NCI-H2081 (cell line): ENCODE measurements at places on chromosomes 5 and 9.

- no peak for DNase-seq
Measured at GRCh38 chr5:115686738-115687074, 60.9 kb upstream of the TMED7 start.

DNA sequence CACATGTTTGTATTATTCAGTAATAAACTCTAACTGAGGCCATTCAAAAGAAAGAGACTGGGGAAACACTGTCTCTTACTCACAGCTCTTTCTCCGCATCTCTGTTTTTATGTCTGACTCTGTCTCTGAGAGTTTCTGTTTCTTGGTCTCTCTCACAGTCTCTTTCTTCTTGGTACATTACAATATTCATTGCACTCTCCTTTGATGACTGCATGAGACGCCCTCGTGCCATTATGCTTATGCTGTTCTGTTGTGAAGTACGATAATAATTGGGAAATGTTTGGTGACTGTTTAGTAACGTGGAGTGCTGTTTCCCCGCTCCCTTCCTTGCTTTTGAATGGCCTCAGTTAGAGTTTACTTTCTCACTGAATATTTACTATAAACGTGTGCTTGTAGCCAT is 25.3 kb upstream of the TLX3 start:
- DNase-seq, result no peak

DNA sequence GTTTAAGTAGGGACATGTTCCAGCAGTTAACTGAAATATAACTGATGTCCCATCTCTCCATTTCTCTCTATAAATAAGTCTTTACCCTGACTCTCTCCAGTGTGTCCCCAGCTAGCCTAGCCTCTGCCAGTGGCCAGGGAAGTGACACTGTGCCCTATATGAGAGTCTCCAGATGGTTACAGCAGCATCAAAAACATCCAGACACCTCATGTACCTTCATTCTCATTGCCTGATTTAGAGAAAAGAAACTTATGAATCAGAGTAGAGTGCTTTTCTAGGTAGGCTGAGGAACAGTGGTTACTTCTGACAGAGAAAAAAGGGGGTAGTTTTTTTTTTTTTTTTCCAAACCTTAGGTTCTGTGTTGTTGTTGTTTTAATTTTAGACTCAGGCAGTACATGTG is 148.5 kb downstream of the GNAQ start:
- no peak for DNase-seq

- no peak for DNase-seq
Measured at GRCh38 chr9:117678871-117679270, 25.3 kb upstream of the TLR4 start.

- DNase-seq, result no peak
Measured at GRCh38 chr5:14917719-14918118, 46.1 kb upstream of the ANKH start.

- no peak for DNase-seq
Measured at GRCh38 chr9:87441251-87441650, 56.4 kb upstream of the DAPK1 start.

DNA sequence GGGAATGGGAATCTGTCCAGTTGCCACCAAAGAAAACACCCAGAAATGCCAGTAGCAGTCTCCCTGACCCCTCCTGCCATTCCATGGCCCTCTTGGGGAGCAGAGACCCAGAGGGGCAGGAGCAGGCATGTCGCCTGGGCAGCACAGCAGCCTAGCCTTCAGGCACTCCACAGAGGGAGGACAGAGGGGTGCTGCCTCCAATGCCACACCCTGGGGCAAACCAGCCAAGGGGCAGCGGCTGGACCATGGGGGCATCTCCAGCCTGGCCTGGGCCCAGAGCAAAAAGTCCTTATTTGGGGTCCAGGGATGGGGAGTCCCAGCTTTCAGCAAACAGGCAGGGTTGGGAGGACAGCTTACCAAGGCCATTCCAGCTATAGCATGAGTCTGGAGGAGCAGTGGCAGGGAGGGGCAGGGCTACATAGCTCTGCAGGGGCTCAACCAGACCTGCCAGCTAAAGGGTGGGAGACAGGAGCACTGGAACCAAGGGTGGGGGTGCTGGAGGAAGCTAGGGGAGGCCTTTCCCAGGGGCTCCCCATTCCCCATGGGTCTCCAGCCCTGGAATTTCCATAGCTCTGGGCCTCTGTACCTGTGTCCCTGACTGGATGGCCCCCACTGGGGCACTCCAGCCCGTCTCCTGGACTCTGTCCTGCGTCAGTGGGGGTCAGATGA is 6.7 kb downstream of the BRD3 start:
- DNase-seq, result no peak
